NCI-H1105 (cell line): ENCODE measurements at places on chromosomes 6 and 20.

DNA sequence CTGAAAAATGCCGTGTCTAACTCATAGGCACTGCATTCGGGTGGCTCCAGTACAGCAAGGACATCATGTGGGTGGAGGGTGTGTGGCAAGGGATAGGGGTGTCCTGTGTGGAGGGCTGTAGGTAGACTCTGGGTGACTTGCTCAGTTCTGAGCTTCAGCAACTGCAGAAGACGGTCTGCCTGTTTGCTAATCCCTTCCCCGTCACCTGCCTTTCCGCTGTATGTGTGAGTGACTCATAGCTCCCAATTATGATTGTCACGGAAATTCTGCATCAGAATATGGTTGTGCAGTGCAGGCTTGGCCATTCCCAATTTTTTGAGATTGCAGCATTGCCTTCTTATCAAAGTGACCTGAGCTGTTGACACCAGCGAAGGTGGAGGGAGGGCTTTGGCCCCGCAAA, 174.3 kb downstream of the CDH4 start:
- DNase-seq, result no peak

- DNase-seq, result no peak
These were observed 249.5 kb downstream of the ZFAND3 start for GRCh38 chr6:38068854-38069590.

DNA sequence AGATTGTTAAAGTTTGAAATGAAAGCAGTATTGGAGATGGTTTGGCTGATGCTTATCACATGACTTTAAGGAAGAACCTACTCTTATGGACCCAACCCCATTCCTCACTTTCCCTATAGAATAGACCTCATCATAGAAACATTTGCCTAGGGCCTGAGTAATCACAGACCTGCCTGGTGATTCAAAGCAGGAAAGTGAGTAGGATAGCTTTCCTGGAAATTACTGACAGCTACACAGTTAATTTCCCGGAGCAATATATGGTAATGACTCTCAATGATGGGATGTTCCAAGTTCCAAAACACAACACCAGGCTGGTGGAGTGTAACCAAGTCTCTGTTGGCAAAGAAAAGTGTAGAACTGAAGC, 233.8 kb downstream of the SIM1 start:
- no peak for DNase-seq

DNA sequence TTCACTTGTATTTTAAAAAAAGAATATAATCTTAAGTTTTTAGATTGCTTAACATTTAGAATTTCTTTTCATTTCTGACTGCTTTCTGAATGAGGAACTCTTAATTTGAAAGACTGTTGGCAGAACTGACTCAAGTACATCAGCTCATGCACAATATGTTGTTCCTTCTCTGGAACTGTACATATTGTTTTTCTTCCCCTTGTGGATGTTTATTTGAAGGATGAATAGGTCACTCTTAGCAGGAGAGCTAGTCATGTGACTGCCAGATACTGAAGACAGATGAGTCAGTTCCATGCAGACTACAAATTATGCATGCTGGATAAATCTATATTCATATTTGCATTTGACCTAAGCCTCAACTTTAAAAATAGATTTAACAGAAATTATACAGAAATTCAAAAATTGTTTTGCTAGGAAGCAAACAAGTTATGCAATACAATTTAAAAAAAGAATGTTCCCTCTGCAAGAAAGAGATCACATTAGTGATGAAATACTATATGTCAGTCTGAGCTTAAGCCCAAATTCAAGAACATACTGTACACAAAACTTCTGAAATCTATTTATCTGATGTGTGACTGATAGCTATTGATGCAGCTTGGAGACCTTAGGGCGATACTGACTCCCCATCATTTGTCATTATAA, 1274.9 kb upstream of the GJE1 start:
- no peak for DNase-seq

- DNase-seq, result no peak
These were observed 21.8 kb downstream of the TGM2 start for GRCh38 chr20:38143238-38143645.

GRCh38 chr20:62860924-62861691, 514 bp downstream of the TCFL5 start:
- no peak for DNase-seq
